ENCODE measurements at places on chromosomes 2 and 18. TPM values are rescaled to one million over a fixed set of nuclear protein-coding genes. Genes with fewer than 3 reads are reported as not detected.

DNA sequence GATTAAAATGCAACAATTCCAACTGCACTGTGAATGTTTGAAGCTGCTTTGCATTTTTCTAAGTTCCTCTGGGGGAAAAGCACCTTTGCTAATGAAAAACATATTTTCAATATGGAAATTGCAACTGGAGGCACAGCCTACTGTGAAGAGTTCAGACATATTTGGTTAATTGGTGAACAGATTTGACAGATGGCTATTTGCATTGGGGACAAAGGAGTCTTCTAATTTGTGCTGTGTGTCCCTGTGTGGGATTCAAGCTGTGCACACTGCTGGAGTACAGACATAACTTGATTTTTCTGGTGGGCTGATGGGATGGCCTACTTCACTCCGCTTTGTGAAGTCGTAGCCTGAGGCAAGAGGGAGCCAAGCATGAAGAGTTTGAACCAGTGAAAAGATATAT lies 40.7 kb upstream of the ARHGAP25 start:
- no peak for DNase-seq

GRCh38 chr2:133986081-133986837 lies 267.6 kb upstream of the MGAT5 start:
- DNase-seq: no peak

GRCh38 chr2:70964596-70965386 lies 13.6 kb upstream of the ANKRD53 start:
- DNase-seq: peak; percentile 87

GRCh38 chr2:98846041-98846440 lies 90.0 kb downstream of the CRACDL start:
- no peak for DNase-seq

- DNase-seq: no peak
Measured at GRCh38 chr2:156695020-156695419, 258.8 kb downstream of the GPD2 start.

DNA sequence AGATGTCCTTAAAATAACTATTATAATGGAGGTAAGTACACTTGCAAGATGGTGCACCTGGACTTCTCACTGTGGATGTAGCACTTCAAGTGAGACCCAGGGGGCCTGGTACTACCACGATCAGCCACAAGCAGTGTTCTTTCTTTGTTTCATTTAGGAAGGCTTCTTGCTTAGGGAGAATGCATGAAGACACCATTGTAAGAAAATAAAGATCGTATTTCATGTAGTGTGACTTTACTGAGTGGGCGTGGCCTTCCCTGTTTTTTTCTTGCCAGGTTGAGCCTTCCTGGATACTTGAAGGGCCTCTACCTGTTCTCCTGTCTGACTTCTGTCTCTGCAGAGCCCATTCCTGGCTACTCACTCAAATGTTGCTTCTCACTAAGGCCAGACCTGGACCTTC lies 615.6 kb upstream of the SOX11 start:
- DNase-seq: peak; percentile 56

- DNase-seq: no peak
Measured at GRCh38 chr2:182621810-182622209, 94.2 kb upstream of the DNAJC10 start.

- no peak for DNase-seq
Measured at GRCh38 chr2:61252031-61252430, 90.0 kb downstream of the C2orf74 start.

- no peak for DNase-seq
Measured at GRCh38 chr2:24315669-24316068, 44.7 kb downstream of the ITSN2 start.

DNA sequence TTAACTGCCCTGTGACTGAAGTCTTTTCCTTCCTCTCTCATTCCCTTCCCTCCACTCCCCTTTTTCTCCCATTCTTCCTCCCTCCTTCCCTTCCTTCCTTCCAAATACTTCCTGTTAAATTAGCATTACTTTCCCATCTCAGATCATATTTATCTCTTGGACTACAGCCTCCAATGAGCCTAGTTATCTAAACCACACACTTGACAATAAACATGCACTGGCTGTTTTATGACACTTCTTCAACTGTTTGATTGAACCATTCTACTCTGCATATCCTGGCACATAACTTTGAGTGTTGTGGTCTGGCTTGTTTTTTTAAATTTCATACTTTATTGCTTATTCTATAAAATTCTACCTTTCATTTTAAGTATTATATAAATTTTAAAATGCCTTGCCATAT lies 1860.8 kb upstream of the LRRTM1 start:
- DNase-seq: no peak

GRCh38 chr2:137208431-137208891 lies 443.1 kb downstream of the THSD7B start:
- DNase-seq: no peak

GRCh38 chr2:195338856-195339255 lies 318.2 kb upstream of the SLC39A10 start:
- DNase-seq: no peak

DNA sequence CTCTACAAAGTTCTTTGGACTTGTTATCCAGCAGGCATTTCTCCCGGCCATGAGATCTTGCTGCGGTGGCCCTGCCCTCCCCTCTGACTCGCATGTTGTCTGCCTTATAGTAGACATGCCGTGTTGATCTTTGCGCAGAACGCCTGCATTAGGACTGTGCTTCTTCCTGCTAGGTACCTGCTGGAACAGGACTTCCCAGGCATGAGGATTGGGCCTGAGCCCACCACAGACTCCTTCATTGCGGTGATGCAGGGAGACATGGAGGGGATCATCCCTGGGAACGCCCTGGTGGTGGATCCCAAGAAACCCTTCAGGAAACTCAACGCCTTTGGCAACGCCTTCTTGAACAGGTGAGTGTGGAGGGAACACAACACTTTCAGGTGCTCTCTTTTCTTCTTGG lies 10.1 kb downstream of the EHD3 start:
- DNase-seq: peak; percentile 20

DNA sequence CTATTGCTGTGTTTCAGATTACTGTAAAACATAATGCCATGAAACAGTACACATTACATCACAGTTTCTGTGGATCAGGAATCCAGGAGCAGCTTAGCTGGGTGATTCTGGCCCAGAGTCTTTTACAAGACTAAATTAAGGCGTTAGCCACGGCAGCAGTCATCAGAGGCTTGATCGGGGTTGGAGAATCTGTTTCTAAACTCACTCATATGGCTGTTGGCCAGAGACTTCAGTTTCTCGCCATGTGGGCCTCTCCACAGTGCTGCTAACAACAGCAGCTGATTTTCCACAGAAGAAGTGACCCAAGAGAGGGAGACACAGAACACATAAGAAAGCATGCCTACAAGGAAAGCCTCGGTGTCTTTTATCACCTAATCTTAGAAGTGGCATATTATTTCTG lies 89.2 kb upstream of the MYO3B start:
- DNase-seq: no peak

GRCh38 chr2:217802266-217802665 lies 200.5 kb downstream of the TNS1 start:
- DNase-seq: no peak

The TUBA3E gene
- 0.13 TPM for total RNA-seq

The SLC30A3 gene
- total RNA-seq: 2.5 TPM

The SCYGR4 gene
- total RNA-seq: not detected

The EPHA4 gene
- 25.1 TPM for total RNA-seq

The NOP58 gene
- total RNA-seq: 168 TPM

The RAB31 gene
- total RNA-seq: 20.9 TPM

The ZCCHC2 gene
- 12.4 TPM for total RNA-seq

The DPP10 gene
- total RNA-seq: 11.3 TPM

The POTEC gene
- not detected for total RNA-seq

The REG3G gene
- not detected for total RNA-seq

The FAM228A gene
- total RNA-seq: not detected

Measured in H9 (cell line).